ENCODE measurements at places on chromosomes 1 and 21. TPM values are rescaled to one million over a fixed set of nuclear protein-coding genes. Genes with fewer than 3 reads are reported as not detected.

Gene PALMD
- total RNA-seq = 4.0 TPM

Gene PDPN
- 50.9 TPM for total RNA-seq

Gene C1orf105
- total RNA-seq = not detected

Gene CYP4A22
- 0.15 TPM for total RNA-seq

Gene AADACL3
- total RNA-seq = not detected

Gene INSRR
- not detected for total RNA-seq

Gene TAL1
- total RNA-seq = 0.25 TPM

Gene GRIK3
- not detected for total RNA-seq

Gene LPGAT1
- 32.9 TPM for total RNA-seq

Gene C1orf185
- total RNA-seq = not detected

Gene RAB13
- 105 TPM for total RNA-seq

Gene FCAMR
- not detected for total RNA-seq

Gene PRR9
- not detected for total RNA-seq

Gene DNAI4
- total RNA-seq = 1.8 TPM

Gene GSTM5
- total RNA-seq = 4.4 TPM

Gene HDGF
- 170 TPM for total RNA-seq

Data from cardiac ventricle fibroblast (primary cell).